ENCODE measurements at places on chromosomes 6 and 20.

GRCh38 chr6:169780571-169781091 lies 29.2 kb downstream of the ERMARD start:
- DNase-seq: peak; percentile 94

DNA sequence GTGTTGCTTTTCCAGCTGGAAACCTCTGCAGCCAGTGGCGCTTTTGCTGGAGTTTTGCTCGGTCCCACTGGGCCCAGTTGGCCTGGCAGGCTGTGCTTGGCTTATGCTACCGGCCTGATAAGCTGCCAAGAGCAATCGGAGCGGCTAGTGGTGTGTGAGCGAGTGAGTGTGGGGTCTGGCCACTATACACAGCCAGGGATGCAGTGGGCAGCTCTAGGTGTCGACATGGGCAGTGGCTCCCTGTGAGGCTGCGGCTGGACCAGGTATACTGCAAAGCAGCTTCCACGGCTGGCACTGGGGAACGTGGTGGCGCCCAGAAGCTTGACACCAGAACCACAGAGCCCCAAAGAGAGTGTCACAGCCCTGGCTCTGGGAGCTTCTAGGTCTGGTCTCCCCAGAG lies 996.5 kb downstream of the GRIK2 start:
- no peak for DNase-seq

GRCh38 chr6:63180367-63180766 lies 30.9 kb upstream of the FKBP1C start:
- no peak for DNase-seq

GRCh38 chr6:37376078-37376743 lies 22.4 kb downstream of the RNF8 start:
- no peak for DNase-seq

GRCh38 chr6:41502917-41503671 lies 43.1 kb upstream of the FOXP4 start:
- DNase-seq: no peak

GRCh38 chr6:80456724-80457438 lies 350.4 kb downstream of the BCKDHB start:
- DNase-seq: no peak

DNA sequence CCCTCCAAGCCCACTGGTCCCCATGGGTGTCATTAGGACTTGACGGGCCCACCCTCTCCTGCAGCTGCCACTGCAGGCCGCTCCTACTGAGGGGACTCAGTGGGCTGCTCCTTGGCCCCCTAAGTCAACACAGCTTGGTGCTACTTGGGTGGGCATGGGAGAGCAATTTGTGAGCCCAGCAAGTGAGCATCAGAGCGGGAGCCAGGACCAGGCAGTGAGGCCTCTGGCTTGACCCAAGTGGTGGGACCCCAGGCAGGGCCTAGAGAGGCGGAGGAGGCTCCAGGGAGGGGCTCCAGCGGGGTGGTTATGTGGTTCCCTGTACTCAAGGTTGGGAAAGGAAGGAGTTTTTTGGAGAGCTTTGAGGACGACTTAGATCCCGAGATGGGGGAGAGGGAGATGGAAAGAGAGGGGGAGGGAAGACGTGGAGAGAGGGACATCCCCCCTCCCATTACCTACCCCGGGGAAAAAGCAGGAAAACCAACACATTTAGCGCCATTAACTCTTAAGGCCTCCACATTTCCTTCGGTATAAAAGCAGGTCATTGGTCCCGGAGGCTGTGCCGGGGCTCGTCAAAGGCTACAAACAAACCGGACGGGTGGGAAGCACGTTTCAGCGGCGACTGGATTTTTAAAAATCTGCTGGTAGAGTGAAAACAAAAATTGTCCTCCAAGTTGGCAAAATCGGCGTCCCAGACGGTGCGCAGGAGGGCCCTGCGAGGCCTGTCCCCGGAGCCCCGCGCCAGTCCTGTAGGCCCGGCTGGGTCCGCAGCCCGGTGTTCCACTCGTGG lies 8.8 kb downstream of the FOXC1 start:
- DNase-seq: no peak

GRCh38 chr6:6654599-6655575 lies 66.4 kb downstream of the LY86 start:
- DNase-seq: no peak

DNA sequence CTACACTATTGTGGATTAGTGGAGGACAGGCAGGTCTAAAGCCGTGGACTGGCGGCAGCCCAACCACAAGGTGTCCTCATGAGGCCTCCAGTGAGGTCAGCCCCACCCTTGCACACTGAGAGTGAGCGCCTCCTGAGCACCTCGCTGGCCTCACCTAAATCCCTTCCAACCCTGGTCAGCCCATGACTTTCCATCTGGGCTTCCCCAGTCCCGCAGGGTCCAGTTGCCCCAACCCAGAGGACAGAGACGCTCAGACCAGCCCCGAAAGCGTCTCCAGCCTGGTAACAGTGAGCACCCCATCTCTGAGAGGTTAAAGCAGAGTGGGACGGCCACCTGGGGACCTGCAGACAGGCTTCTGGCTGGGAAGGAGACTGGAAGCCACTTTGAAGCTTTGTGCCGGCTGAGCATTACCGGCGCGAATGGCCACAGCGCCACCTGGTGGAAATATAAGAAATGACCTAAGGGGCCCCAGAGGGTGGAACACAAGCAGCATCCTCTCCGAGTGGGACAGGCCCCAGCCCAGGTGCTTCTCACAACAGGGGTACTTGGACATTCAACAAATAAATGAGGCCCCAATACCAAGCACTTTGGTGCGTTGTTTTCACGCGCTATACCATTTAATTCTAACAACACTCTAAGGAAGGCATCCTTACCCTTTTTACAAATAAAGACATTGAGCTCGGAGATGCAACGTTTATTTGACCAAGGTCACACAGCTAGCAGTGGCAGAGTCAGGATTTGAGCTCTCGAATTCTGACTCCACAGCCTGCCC lies 65.7 kb upstream of the TOP1 start:
- DNase-seq: peak; percentile 82

- no peak for DNase-seq
Measured at GRCh38 chr6:31547727-31548543, 527 bp downstream of the NFKBIL1 start.

- no peak for DNase-seq
Measured at GRCh38 chr6:72683797-72684196, 61.9 kb downstream of the KCNQ5 start.

GRCh38 chr20:49741977-49742376 lies 28.3 kb upstream of the B4GALT5 start:
- no peak for DNase-seq

DNA sequence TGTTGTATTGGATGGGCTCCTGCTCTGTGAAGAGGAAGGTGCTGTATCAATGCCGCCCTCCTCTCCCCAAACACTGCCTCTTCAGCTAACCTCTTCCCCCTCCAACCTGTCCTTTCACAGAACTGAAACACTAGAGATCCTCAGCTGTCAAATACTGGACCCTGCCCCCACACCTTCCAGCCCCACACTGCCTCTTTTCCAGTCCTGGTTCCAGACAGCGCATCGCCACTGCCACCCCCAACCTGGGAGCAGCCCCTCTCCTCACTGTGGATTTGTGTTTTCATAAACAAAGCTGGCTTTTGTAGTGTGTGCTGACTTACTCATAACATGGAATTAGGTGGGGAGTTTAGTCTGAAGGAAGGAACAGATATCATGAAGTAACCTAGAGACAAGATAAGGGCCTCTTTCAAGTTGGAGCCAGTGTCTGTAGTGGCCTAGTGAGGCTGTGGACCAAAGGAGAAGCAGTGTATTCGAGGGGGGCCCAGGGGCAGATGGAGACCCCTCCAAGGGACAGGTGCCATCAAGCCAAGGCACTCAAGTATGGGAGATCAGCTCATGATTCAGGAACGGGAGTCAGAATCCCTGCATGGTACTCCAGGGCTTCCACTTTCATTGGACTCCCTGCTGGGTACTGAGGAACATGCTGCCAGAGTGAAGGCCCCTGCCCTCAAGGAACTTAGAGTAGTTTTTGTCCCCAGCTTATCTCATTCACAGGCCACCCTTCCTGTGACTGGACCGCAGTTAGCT lies 2.1 kb downstream of the SCUBE3 start:
- DNase-seq: no peak

- DNase-seq: no peak
Measured at GRCh38 chr20:61968036-61968810, 97.5 kb downstream of the TAF4 start.

- DNase-seq: no peak
Measured at GRCh38 chr6:12333128-12333527, 43.0 kb downstream of the EDN1 start.

DNA sequence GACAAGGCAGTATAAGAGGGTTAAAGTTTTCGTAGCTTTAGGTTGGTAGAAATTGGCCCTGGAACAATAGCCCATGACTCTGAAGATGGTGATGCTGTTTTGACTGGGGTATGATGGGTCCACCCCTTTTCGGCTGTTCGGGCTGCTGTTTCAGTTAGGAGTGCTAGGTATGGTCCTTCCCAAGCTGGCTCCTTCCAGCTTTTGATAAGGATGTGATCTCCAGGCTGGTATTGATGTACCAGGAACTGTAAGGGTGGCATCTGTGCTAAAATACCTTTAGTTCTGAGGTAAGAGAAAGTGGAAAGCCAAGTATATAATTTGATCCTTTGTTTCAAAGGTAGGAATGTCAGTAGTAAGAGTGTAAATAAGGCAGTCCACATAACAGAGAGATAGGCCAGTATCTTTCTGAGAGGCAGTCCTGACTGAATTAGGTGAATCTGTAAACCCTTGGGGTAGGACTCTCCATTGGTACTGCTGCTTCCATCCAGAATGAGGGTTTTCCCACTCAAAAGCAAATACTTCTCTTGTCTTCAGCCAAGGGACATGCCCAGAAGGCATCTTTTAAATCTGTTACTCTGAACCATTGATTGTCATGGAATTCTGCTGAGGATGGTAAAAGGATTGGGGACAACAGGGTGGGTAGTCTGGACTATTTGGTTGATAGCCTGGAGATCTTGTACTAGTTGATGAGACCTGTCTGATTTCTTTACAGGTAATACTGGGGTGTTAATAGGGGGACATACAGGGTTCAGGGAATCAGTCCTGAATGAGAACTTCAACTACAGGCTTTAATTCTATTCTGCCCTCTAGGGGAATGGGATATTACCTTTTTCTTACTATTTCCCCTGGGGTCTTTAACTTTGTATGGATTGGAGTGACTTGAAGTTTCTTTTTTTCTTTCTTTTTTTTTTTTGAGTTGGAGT lies 6.1 kb upstream of the ZNFX1 start:
- no peak for DNase-seq

DNA sequence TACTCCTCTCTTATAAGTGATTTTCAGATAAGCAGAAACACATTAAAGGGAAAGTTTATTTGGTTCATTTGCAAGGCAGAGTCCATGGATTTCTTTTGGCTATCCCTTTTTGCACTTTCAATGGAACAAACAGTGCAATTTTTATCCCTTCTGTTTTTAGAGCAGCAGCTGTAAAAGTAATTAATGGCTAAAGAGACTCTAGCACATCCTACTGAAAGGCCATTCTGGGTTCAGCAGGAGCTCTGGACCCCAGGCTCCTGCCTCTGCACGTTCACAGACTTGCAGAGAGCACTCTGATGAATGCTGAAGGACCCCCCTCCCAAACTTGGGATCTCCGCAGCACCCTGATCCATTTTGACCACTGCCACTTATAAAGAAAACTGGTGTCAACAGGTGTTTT lies 40.3 kb upstream of the PDE7B start:
- no peak for DNase-seq

DNA sequence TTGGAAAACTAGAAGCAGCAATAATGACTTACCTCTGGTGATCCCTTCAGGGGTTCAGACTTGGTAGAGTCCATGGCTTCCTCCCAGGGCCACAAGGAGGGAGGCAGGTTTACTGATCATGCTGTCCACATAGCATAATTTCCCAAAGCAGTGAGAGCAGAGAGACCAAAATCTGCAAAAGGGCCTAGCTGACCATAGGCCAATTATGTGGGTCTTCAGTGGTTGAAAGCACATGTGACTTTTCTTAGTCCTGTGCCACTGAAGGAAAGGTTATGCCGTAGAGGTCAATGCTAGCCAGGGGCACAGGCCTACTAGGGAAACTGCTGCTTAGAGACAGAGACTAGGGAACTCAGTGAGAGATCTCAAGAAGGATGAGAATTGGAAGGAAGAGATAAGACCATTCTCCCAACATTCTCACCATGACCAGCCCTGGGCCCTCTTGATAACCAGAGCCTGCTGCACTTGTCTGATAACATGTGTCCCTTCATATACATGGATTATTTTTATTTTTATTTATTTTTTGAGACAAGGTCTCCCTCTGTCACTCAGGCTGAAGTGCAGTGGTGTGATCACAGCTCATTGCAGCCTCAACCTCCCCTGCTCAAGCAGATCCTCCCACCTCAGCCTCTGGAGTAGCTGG lies 2.0 kb upstream of the GTPBP2 start:
- DNase-seq: no peak

DNA sequence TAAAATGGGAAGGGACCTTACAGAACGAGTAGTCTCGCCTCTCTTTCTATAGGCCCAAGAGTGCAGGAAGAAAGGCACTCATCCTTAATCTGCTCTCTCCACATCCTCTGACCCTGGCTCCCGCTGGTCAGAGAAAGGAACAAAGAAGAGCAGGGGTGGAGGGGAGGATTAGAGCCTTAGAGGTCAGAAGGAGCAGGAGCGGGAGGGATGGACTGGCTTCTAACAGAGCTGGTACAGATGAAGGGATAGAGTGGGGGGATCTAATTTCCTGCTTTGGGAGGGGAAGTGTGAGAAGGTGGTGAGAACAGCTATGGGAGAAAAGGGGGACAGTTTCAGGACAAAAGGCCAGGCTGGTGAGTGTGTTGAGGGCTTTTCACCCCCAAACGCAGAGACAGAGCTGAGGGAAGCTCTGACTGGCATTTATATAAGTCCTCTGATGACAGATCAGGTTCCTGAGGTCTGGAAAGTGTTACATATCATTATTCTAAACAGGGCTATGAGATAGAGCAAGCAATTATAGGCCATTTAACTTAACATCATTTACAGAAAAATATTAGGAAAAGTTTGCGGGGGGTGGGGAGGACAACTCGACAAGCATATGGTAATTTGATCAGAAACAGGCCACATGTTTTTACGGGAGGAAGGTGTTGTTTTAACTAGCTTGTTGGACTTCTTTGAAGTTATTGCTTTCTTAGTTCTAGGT lies 111.1 kb downstream of the FOXC1 start:
- DNase-seq: no peak

GRCh38 chr20:362271-363254 lies 15.7 kb downstream of the NRSN2 start:
- peak; percentile 81 for DNase-seq

- peak; percentile 88 for DNase-seq
Measured at GRCh38 chr6:28981431-28981832, 23.7 kb downstream of the ZNF311 start.

DNA sequence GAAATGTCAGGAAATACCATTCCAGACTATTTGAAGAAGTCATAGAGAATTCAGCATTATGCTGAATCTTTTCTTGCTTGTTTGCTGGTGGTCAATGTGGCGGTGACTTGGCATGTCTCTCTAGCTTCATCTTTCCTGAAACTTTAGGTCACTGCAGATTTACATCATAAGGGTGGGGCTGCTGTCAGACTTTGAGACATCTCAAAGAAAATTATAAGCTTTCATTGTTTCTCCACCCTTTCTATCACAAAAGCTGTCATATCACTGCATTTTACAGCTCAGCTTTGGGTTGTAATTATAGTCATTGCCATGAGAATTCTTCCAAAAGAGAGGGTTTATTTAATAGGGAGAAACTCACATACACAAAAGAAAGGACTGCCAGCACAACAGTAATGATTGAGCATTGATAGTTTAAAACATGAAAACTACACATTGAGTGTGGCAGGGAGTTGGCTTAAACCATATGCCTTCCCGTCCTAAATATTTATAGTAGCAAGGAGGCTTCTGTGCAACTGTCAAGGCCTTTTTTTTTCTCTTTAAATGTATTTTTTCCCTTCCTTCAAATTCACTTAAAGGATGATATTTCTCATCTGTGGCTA lies 44.7 kb upstream of the LRRC1 start:
- no peak for DNase-seq
